Astrocyte of the spinal cord (primary cell): ENCODE measurements at places on chromosomes 4 and X.

GRCh38 chr4:3447431-3448395, 5.9 kb downstream of the HGFAC start:
- DNase-seq, result no peak

DNA sequence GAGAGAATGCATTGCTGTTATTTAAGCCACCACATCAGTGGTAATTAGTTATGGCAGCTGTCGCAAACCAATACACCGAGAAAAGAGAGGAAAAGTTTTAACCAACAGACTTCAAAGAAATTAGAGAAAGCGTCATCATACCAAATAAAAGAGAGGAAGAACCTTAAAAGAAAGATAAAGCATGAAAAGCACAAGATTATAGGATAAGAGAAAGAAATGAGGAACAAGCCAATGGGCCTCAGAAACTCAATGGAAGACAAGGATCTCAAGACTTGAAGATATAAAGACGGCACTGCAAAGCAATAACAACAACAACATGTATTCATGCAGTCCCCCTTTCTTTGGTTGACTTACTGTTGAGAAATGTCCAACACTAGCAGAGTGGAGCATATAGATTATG, 22.8 kb upstream of the ASMTL start:
- no peak for DNase-seq

- no peak for DNase-seq
These were observed 24.5 kb downstream of the GPM6A start for GRCh38 chr4:175787546-175787945.

- no peak for DNase-seq
These were observed 10.8 kb downstream of the ETDB start for GRCh38 chrX:135109554-135109953.

DNA sequence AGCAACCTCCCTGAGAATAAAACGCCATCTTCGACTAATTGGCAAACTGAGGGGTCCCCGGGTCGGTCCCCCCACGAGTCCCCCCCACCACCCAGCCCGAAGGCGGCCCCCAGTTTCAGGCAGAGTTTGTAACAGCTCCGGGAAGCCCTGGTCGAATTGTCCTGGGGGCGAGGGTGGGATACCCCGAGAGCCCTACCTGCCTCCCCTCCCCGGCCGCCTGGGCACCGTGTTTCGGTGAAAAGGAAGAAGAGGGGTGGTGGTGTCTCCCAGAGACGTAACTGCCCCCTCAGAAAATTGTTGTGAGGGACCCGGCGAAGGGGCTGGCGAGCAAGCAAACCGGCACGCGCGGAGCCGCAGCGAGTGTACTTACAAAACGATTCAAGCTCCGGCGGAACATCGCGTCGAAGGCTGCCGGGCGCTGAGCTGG, 1.2 kb downstream of the ATP11C start:
- DNase-seq, result no peak

DNA sequence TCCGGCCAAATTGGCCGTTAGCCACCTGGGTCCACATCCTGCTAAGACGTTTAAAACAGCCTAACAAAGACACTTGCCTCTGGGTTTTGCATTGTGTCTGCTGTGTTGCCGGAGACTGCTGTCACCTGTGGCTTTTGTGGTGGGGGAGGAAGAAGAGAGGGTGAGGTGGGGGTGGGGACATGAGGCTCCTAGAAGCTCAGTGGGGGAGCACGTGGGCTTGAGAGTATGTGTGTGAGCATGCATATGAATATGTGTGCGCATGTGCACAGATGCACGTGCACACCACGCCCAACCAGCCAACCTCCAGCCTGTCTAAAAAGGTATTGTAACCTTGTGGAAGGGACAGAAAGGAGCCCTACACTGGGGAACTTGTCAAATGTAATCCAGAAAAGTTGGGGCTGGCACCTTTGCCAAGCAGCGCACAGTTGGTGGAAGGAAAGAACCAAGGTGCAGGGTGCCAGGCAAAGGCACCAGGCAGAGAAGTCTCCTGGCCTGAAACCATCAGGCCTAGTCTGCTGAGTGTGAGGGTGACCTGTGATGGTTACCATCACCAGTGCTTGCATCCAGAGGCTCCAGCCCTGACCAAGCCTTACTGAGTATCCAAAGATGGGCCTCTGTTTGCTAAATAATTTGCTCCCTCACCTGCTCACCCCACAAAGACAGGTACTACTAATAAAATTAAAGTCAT, 10.1 kb upstream of the SASH3 start:
- no peak for DNase-seq

DNA sequence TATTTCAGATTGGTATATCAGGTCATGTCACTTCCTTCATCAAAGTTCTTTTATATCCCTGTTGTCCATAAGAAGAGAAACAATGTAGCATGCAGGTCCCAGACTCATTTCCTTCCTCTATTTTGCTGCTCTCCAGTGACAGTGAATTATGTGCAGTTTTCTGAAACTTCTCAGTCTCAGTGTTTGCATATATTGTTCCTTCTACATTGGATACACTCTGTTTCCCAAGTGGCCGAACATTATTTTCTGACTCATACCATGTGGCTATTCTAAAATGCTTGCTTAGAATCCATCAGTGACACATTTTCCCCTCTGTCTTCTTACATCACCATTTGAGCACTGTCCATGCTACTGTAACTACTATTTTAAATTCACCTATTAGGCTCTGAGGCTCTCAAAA, 305.7 kb downstream of the PDHA2 start:
- peak; percentile 60 for DNase-seq

DNA sequence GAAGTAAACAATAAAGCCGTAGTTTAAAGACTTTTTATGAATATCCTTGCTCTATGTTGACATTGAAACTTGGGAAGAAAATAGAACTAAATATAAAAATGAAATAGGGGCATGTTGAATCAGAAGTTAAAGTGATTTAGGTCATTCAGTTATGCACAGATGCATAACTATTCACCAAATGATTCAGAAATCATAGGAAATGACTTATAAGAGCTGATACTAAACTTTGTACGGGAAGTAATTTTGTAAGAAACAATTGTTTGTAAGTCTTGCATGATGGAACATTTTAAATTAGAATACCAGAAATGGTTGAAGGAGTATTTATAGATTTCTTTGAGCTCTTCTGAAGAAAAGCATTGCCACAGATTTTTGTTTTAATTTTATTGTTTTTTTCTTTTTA, 246.5 kb downstream of the CPE start:
- DNase-seq, result no peak

- peak; percentile 24 for DNase-seq
These were observed 16.0 kb downstream of the RAB40A start for GRCh38 chrX:103503163-103503852.

DNA sequence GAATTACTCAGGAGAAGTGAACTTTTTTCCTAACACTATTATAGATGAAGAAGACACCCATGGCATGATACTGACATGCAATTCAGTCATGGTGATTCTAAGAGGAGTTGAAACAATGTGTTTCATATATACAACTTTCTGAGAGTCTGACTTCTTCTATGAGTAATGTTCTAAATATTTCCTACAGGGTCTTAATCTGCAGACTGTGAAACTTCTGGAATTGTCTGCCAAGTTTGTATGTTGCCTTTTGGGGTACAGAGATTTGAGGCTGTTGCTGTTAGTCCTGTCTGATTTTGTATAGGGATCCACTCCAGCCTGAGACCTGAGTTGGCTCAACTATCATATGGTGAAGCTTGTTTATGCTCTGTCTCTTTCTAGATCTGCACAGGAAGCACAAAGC, 160.6 kb upstream of the GATB start:
- DNase-seq, result peak; percentile 27

DNA sequence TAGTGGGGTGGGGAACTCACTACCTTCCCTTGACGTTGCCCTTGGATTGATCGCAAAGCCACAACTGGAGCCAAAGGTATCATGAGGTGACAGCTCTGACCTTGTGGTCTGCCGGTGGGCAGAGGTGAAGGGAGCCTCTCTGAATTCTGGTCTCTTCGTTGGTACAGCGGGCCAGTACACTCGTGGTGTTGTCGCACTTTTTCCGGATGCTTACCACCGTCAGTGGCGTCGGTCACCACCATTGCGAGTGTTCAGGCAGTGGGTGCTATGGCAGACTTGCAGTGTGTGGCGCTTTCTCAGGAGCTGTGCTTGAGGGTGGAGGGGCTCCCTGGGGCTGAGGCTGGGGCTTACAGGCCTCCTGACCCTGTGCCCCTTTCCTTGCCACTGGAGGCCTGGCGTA, 5.2 kb upstream of the GRPEL1 start:
- no peak for DNase-seq

GRCh38 chr4:137076908-137077307, 455.4 kb downstream of the PCDH18 start:
- no peak for DNase-seq

- DNase-seq, result no peak
These were observed 288.5 kb downstream of the USP46 start for GRCh38 chr4:52370576-52370975.

DNA sequence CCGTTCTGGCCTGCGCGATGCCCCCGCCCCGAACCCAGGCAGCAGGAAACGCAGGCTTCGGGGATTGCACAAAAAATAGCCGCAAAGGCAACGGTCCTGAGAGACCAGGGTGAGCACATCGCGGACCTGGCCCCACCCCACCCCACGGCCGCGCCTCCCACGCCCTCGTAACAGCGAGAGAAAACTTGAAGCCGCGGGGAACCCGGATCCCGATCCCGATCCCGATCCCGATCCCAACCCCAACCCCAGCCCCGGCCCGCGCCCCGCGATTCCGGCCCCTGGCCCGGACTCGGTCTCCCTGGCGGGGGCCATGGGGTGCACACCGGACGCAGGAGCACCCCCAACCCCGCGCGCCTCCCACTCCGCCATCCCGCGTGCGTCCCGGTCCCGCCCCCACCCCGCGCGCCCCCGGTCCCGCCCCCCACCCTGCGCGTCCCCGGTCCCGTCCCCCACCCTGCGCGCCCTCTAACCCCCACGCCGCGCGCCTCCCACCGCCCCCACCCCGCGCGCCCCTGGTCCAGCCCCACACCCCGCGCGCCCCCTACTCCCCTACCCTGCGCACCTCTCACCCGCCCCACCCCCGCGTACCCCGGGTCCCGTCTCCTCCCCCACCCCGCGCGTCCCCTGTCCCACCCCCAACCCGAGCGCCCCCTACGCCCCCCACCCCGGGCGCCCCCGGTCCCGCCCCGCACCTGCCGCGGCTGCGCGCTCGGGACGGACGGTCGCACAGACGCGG, 29.0 kb downstream of the NOP14 start:
- peak; percentile 25 for DNase-seq

DNA sequence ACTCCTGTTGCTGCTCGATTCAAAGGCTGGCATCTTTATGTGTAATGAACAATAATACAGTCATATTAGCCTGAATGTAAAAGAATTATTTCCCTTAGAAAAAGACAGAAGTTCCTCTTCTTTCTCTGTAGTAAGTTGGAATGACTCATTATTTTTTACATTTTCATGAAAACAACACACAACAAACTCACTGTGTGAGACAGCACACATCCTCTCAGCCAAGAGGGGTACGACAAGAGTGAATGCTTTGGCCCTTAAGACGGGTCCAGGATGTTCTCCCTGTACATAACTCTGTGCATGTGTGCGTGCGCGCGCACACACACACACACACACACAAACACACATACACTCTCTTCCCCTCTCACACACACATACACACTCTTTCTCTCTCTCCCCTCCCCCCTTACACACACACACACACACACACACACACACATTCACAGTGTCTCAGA, 72.8 kb downstream of the MANBA start:
- DNase-seq, result no peak

DNA sequence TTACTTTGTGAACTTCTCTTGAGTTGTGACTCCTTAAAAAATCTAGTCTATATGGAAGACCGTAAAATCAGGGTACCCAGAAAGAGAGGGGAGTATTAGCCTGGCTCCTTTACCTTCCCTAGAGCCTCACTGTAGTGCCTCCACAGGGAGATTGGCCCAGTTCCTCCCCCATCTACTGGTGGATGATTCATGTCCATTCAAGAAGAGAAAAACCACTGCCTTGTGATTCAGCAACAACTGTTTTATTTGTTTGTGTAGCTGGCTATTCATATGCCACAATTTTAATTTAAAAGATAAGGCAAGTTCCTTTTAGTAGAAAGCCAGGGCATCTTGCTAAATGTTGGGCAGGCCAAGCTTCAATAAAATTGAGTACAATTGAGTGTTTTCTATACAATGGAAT, 221.8 kb upstream of the KCNIP4 start:
- DNase-seq, result peak; percentile 84

- no peak for DNase-seq
These were observed 308.0 kb downstream of the PPP3CA start for GRCh38 chr4:101039367-101039766.

DNA sequence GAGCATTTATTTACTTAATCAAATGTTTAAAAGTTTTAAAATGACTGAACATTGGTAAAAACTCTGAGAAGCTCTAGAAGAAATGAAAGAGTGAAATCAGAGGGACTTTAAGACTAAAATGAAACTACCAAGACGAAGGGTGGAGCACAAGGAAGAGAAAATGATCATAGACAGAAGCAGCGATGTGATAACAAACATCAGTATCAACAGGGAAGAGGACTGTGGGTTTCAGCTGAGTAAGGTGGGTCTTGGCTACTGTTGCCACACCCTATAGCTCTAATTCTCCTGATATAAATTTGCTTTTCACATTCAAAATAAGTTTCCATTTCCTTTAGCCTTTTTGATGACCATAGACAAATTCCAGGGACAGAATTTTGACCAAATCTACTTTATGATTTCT, 18.4 kb downstream of the SOD3 start:
- DNase-seq, result no peak

- peak; percentile 36 for DNase-seq
These were observed 662 bp downstream of the SLAIN2 start for GRCh38 chr4:48341776-48342605.

DNA sequence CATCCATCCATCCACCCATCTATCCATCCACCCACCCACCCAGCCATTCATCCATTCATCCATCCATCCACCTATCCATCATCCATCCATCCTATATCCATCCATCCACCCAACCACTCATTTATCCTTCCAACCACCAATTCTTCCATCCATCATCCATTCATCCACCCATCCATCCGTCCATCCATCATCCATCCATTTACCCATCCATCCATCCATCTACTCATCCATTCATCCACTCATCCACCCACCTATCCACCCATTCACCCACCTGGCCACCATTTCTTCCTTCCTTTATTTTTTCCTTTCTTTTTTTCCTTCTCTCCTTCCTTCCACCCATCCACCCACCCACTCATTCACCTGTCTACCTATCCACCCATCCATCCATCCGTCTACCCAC, 25.2 kb downstream of the HTRA3 start:
- DNase-seq, result no peak

DNA sequence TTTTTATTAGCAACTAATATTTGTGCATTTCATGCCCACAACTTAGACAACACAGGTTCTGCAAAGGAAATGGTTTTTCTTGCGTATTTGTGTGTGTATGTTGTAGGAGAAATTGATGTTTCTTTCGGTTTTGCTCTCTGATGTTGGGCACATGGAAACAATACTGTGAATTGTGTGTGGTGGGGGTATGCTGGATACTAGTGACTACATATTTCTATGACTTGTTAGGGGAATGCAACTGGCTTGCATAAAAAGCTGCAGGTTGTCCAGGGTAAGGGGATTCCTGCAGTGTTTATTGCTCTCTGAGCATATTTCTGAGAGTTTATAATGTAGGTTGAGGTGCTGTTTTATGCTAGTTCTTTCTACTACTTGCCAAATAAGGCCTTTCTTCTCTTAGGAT, 11.6 kb downstream of the DLG3 start:
- DNase-seq, result no peak
